Natural killer cell treated with Interleukin-12 subunit alpha and Interleukin-12 subunit beta and Interleukin-15 and Interleukin-18, amount 100 ng/mL, for 72 hours (primary cell): ENCODE measurements at places on chromosomes 6 and 20.

DNA sequence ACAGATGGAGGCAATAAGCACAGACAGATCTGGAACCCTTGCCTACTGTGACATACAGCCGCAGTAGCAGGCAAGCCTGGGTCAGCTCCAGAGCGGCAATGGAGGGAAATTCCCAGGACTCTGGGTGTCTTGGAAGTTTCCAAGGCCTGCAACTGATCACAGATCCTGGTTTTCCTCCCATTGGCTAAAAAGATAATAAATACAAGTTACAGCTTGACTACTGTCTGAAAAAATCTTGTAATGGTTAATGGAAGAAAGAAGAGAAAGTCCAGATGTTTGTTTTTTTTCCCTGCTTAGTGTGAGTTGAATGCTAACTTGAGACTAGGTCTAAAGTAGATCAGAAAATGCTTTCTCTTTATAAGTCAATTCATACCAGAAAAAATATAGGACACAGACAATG is 307.6 kb downstream of the ALDH8A1 start:
- no peak for DNase-seq
- peaks cover 19% of the 10 kb centered on the region for H3K27me3 ChIP-seq
- no peak overlapping the region for H3K27ac ChIP-seq
- H3K4me1 ChIP-seq = no peaks in the 10 kb centered on the region

DNA sequence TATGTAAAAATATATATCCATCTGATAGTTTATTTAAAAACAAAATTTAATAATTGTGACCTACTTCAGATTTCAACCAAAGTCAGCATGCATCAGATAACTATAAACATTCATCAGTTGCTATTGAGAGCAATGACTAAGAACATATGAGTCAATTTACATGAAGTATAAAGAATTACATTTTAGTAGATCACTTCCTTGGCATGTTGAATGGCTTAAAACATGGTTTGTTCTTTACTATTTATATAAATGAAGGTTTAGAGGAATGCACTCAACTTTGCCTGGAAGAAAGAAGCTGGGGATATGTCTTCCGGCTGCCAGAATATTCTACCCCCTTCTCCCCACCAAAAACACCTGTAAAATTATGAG is 6.4 kb upstream of the FAM217A start:
- no peaks in the 10 kb centered on the region for H3K36me3 ChIP-seq
- DNase-seq = no peak
- peaks cover 8% of the 10 kb centered on the region for H3K27me3 ChIP-seq
- no peak overlapping the region for H3K27ac ChIP-seq
- no peaks in the 10 kb centered on the region for H3K4me1 ChIP-seq

DNA sequence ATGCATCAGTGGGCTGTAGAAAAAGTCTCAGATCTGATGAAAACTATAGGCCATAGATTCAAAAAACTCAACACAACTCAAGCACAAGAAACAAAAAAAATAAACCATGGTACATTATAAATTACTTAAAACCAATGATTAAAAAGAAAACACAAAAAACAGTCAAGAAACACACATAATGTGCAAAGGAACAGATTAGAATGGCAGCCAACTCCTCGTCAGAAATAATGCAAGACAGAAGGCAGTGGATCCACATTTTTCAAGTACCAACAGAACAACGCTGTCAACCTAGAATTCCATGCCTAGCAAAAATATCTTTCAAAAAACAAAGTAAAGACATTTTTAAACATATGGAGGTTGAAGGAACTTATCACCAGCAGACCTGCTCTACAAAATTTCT is 69.7 kb downstream of the PSMB1 start:
- no peak overlapping the region for H3K4me3 ChIP-seq
- peaks cover 24% of the 10 kb centered on the region for H3K4me1 ChIP-seq
- H3K27me3 ChIP-seq = no peaks in the 10 kb centered on the region
- H3K27ac ChIP-seq = no peak overlapping the region
- H3K36me3 ChIP-seq = peaks cover 7% of the 10 kb centered on the region

DNA sequence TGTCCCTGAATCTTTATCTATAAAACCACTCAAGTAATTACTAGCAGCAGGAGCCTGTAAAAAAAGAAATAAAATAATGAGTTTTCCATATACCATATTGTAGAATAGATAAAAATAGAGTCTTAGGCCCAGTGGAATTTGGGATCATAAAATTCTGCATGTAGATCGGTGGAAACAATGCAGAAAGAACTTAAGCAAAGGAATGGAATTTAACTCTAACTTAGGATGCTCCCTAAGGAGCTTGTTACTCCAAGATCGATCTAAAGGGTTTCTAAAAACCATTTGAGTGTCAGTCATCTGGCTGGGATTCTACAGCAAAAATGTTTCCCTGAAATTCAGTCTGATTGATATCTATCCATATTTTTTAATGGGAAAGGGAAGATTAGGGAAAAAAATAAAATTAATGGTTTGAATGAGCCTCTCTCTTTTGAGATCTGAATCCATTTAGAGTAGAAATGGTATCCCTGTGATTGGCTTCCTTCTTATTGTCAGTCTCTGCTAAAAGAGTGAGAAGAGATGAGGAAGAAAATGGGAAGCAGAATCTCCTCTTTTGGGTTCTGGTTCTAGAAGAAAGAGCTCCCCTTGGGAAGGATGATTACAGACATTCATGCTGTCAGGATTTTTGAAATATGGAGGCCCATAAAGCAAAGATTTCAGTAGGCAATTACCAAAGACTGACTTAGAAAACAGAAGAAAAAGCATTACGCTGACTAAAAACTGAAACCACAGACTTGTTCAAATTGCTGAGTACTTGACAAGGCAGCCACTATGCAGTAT is 564.3 kb upstream of the MARCKS start:
- no peak overlapping the region for H3K27ac ChIP-seq
- no peaks in the 10 kb centered on the region for H3K27me3 ChIP-seq
- H3K4me3 ChIP-seq = no peak overlapping the region
- no peaks in the 10 kb centered on the region for H3K4me1 ChIP-seq

DNA sequence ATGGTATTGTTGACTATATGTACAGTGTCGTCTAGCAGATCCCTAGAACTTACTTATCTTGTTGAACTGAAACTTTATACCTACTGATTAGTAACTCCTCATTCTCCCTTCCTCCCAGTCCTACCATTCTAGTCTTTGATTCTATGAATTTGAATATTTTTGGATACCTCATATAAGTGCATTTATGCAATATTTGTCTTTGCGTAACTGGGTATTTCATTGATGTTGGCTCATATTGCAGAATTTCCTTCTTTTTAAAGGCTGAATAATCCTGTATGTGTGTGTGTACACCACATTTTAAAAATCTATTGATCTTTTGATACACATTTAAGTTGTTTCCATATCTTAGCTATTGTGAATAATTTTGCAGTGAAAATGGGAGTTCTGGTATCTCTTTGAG is 119.9 kb downstream of the SOX4 start:
- H3K27ac ChIP-seq = no peak overlapping the region
- no peak for DNase-seq
- H3K36me3 ChIP-seq = no peaks in the 10 kb centered on the region
- H3K4me1 ChIP-seq = no peaks in the 10 kb centered on the region

GRCh38 chr6:7328243-7328642 is 15.2 kb upstream of the SSR1 start:
- no peaks in the 10 kb centered on the region for H3K36me3 ChIP-seq
- H3K27ac ChIP-seq = no peak overlapping the region
- peaks cover 24% of the 10 kb centered on the region for H3K27me3 ChIP-seq
- no peak for DNase-seq
- H3K4me1 ChIP-seq = peaks cover 4% of the 10 kb centered on the region
- H3K4me3 ChIP-seq = no peak overlapping the region

- H3K4me1 ChIP-seq = no peaks in the 10 kb centered on the region
- H3K27me3 ChIP-seq = no peaks in the 10 kb centered on the region
- H3K27ac ChIP-seq = no peak overlapping the region
Measured at GRCh38 chr6:127868338-127868737, 32.5 kb downstream of the THEMIS start.
